ENCODE measurements at places on chromosomes 13 and 19.

DNA sequence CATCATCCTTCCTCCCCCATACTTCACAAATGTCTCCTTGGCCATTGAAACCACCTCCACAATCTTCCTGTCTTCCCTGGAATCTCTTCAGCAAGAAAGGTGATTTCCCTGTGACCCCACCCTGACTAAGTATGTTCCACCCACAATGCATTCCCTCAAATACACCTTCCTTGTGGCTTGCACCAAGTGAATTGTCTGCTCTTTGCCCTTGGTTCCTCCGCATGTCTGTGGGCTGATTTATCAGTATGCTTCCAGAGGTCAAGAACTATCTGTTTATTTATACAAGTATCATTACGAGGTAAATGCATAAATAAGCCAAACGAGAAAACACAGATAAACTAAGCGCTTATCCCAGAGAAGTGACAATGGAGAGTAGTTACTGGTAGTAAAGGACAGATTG is 45.4 kb upstream of the POMP start:
- DNase-seq, result no peak

GRCh38 chr19:20259615-20260014 is 92.6 kb downstream of the ZNF486 start:
- no peak for DNase-seq

DNA sequence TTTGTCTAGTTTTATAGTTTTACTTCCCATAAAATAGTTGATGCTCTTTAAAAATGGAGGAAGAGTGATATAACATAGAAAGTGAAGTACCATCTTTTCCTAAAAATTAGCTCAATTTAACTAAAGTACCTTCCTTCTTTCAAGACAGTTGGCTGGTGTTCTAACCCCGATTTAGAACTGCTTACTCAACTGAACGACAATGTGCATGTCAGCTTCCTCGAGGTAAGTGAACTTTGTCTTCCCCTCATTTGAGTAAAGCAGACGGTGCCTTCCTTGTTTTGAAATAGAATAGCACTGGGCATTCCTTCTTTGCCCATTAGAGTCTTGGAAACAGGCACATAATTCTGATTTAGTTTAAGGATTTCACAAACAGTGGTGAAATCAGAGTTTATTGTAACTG is 1519.2 kb downstream of the EFNB2 start:
- DNase-seq, result no peak

- no peak for DNase-seq
Observed at GRCh38 chr13:81487151-81487550, 1146.2 kb upstream of the SPRY2 start.

DNA sequence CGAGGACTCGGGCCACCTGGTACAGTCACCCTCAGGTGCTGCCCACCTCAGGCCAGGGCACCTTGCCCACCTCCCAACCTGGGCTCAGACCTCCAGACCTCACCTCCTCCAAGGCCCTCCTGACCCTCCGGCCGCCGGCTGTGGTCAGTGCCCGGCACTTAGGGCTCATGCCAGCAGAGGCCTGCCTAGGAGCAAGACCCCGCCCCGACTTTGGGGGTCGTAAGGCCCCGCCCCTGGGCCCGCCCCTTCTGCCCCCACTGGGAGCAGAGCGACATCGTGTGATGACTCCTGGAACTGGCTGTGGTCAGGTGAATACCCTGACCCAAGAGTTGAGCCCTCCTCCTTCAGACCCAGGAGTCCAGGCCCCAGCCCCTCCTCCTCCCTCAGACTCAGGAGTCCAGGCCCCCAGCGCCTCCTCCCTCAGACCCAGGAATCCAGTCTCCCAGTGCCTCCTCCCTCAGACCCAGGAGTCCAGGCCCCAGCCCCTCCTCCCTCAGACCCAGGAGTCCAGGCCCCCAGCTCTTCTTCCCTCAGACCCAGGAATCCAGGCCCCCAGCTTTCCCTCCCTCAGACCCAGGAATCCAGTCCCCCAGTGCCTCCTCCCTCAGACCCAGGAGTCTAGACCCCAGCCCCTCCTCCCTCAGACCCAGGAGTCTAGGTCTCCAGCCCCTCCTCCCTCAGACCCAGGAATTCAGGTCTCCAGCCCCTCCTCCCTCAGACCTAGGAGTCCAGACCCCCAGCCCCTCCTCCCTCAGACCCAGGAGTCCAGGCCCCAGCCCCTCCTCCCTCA is at the start of gene SBK2:
Gene SBK2, minus strand, starts transcription at position 183 of the 790 bp plus-strand sequence. CDS start 839 bp downstream, outside the sequence.
- DNase-seq, result no peak

GRCh38 chr19:35641515-35642151 is at the start of gene ETV2:
Gene ETV2 (plus strand): TSS chr19:35641745. CDS start chr19:35642461, 716 bp downstream.
- no peak for DNase-seq

GRCh38 chr19:831407-832369 is 4.1 kb downstream of the AZU1 start:
- no peak for DNase-seq

GRCh38 chr13:22201375-22201925 is 530.6 kb downstream of the FGF9 start:
- no peak for DNase-seq

DNA sequence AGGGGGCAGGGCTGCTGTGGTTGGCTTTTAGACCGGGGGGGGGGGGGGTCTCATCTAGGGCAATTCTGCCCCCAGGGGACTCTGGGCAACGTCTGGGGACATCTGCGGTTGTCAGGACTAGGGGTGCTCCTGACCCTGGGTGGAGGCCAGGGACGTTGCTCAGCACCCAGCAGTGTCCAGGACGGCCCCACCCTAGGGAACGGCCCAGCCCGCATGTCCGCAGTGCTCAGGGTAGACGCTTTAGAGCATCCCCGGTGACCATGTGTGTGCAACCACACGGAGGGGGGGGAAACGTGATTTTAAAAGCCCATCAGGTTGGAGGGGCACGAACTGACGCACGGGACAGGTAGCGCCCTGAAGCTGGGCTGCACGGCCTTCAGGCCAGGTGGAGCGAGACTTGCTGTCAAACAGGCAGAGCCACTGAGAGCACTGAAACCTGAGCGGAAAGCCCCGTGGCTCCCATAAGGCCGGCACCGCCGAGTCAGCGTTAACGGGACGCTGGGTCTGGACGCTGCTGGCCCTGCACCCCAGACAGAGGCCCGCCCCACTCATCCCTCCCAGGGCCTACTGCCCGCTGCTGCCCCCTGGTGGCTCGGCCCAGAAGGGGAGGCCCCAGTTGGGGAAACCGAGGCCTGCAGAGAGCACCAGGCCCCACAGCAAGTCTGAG is 8.3 kb downstream of the CACTIN start:
- DNase-seq, result peak; percentile 53

DNA sequence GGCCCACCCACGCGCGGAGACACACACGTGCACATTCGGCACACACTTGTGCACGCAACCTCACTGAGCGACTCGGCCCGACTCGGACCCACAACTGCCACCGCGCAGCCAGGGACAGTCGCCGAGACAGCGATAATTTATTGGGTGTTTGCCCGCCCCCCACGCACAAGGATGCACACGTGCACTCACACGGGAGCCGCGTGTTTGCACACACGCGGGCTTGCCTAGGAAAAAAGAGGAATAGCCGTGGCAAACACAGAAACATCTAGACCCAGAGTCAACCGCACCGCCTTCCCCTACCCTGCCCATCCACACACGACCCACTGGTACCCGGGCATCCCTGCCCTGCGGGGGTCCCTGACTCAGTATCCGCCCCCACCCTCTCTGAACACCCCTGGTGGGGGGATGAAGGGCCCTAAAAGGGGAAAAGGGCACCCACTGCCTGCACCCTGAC is 1.1 kb upstream of the SSBP4 start:
- DNase-seq, result no peak

GRCh38 chr13:72186730-72187422 is 319.9 kb upstream of the DACH1 start:
- no peak for DNase-seq

- DNase-seq, result no peak
Observed at GRCh38 chr13:98821372-98822224, 69.1 kb upstream of the SLC15A1 start.

- DNase-seq, result no peak
Observed at GRCh38 chr13:99009987-99010551, 32.2 kb upstream of the DOCK9 start.

DNA sequence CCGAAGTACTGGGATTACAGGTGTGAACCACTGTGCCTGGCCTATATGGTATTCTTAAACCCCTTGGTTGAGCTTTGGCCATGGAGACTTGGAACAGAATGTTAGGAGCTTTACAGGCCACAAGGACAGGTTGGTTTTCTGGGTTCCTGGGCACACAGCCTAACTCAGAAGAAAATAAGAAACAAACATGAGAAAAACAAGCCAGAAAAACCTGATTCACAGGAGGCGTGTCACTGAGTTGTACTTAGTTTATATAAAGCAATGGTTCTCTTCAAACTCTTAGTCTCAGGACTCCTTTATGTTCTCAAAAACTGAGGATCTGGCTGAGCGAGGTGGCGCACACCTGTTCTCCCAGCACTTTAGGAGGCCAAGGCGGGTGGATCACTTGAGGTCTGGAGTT is 125.1 kb upstream of the SPATA13 start:
- no peak for DNase-seq
